ENCODE measurements at places on chromosomes 3 and 15.

GRCh38 chr3:5248822-5249221 is 61.3 kb downstream of the EDEM1 start:
- DNase-seq = no peak

- no peak for DNase-seq
Measured at GRCh38 chr3:160607826-160608225, 42.5 kb upstream of the KPNA4 start.

- no peak for DNase-seq
Measured at GRCh38 chr3:118977118-118977517, 57.5 kb downstream of the IGSF11 start.

GRCh38 chr3:157544501-157545130 is 41.4 kb upstream of the VEPH1 start:
- no peak for DNase-seq

DNA sequence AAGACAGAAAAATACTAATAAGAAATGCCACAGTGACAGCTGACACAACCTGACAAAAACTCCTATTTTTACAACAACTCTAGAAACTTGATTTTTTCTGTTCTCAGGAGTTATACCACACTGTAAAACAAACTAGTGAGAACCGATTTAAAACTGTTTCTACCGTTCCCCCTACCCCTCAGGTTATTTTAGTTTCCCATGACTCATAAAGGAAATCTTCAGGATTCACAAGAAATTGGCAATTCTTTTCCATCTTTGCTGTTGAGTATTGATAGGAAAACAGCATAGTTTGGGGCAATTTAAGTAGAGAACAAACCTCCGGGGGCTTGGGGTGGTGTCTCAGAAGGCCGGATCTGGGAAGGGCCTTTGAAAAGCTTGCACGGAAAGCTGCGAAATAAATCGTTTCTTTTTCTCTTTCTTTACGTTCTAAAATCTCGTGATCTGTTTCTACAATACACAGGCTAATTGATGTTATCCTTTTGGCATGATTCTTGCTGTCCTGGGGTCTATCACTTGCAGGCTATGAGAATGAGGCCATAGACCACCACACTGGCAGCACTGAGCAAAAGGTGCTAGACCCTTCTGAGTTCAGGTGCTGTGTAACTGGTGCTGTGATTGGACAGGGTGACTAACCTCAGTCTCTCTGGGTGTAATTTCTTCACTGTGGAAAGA is 89.3 kb downstream of the LPP start:
- no peak for DNase-seq

DNA sequence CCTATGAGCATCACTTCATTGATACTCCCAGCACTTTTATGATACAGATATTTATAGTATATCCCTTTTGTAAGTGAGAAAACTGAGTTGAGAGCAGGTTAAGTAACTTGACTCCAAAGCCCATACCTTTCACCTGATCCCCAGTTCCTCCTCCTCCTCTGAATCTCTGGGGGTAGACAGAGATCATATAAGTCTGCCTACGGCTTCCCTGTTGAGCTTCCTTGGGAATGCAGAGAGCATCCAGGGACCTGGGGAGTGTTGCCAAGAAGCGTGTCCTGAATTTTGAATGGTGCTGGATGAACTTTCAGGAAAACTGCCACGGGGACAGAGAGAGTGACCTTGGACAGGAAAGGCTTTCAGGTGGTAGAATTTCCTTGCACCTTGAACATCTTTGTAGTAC is 268.5 kb downstream of the LRTM1 start:
- no peak for DNase-seq

- no peak for DNase-seq
Measured at GRCh38 chr3:49656541-49657112, 17.5 kb upstream of the APEH start.

GRCh38 chr3:57978316-57978715 is 29.9 kb upstream of the FLNB start:
- no peak for DNase-seq

DNA sequence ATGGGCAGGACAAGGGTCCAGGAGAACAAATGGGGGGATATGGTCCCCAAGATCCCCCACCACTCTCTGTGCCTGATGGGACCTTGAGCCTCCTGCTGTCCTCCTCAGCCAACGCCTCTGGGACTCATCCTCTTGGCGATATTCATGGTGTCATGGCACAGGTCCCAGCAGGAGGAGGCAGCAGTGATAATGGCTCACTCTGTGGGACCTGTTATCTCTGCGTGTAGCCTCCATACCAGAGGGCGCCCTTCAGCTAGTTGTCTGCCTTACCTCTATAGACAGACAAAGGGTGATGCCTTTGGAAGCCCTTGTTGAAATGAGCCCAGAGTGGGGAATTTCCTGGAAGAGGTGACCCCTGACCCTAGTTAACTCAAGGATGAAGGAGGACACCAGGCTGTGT is 7.4 kb downstream of the ZBTB47 start:
- no peak for DNase-seq

- no peak for DNase-seq
Measured at GRCh38 chr3:43932921-43933320, 242.2 kb downstream of the ABHD5 start.

GRCh38 chr3:45988804-45989203 is 6.8 kb downstream of the FYCO1 start:
- DNase-seq = no peak

DNA sequence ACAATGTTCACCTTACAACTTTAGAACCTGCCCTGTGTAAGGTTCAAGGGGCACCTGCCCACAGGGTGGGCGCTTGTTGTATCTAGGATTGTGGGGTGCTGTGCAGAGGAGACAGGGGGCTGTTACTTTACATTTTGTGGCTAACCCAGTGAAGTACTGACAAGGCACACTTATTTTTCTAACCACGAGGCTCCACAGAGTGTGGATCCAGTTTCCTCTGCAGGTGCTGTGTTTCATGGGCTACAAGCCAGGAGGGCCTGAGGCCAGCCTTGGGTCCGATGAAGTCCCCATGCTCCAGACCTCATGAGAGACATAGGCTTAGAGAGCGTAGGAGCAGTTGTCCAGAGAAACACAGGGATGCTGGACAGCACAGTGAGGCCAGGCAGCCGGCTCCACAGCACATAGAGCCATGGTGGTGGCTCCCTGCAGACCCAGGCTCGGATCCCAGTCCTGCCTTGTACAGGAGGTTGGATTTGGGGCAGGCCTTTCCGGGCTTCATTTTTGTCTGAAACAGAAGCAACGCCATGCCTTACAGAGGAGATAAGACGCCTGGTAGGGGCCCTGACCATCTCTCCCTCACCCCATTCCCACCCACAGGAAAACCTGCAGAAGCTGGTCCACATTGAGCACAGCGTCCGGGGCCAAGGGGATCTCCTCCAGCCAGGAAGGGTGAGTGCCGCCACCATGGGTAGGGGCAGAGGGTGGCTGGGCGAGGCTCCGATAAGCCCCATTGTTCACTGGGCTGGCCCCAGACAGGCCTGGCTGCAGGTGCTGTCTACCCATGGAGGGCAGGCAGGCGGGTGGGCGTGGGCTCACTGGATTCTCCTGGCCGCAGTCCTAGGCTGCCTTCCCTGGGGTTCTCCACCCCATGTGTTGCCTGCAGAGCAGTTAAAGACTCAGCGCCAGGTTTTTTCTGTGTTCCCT is 40.1 kb upstream of the NR2C2 start:
- no peak for DNase-seq

GRCh38 chr3:23198801-23199200 is 4.3 kb upstream of the UBE2E2 start:
- no peak for DNase-seq

GRCh38 chr3:143737065-143737464 is 111.2 kb downstream of the SLC9A9 start:
- no peak for DNase-seq

DNA sequence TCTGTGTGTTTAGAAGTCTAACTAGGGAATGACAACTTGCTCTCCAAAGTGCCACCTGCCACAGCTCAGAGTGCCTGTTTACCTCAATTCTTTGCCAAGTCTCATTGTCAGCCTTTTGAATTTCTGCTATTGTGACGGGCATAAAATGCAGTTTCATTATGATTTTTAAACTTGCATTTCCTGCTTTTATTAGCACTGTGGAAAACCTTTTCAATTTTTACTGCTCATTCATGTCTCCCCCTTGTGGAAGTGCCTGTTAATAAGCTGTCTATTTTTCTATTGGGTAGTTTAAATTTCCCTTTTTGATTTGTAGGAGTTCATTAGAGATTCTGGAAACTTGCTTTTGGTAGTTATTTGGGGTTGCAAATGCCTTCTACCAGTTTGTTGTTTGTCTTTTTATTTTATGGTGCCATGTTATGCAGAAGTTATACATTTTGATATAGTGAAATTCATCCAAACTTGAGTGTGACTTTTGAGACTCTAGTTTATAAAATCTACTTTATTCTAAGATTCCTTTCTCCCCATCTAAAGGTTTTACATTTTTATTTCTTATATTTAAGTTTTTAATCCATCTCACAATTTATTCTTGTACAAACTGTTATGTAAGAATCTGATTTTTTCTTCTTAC is 53.9 kb upstream of the FRMD4B start:
- DNase-seq = no peak

DNA sequence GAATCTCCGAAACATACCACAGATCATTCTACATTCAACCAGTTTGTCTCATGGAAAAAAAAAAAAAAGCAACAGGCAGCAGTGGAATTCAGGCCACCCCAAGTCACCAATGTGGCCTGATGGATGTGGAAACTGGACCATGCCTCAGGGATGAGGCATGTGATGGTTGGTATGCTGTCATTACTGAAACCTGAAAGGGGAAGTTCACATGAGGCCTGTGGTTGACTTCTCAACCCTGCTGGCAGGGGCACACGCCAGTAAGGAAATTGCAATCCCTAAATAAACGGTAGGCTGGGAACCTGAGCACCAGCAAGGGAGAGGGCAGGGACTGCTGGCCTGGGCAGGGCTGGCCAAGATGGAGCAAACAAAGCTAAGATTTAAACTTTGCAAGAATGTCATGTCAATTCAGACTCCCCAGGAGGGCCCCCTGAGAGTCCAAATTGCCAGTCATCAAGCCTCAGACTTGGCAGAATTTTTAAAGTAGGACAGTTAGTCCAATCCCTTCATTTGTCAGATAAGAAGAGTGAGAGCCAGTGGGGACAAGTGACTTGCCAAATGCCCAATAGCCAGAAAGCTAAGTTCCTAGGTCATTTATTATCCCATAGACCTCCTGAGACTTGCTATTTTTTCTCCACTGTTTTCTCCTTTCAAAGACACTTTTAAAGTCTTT is 310.4 kb downstream of the ERC2 start:
- DNase-seq = no peak

GRCh38 chr15:54298396-54298795 is 320.2 kb downstream of the UNC13C start:
- DNase-seq = no peak

DNA sequence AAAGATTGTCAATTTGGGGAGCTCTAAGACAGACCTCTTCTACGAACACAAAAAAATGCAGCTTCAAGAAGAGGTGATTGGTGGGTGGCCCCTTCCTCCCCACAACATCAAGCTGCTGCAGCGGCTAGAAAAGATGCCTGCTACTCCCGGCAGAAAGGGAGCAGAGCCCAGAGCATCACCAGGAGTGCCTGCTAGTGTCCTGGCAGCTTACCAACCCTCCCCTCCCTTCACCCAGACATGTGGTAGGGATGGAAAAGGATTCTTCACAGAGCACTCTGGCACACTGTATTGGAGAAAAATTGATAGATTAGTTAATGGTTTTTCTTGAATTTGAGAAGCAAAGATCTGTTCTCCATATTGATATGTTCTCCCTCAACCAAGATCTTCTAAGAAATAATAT is 10.8 kb downstream of the IP6K1 start:
- no peak for DNase-seq

DNA sequence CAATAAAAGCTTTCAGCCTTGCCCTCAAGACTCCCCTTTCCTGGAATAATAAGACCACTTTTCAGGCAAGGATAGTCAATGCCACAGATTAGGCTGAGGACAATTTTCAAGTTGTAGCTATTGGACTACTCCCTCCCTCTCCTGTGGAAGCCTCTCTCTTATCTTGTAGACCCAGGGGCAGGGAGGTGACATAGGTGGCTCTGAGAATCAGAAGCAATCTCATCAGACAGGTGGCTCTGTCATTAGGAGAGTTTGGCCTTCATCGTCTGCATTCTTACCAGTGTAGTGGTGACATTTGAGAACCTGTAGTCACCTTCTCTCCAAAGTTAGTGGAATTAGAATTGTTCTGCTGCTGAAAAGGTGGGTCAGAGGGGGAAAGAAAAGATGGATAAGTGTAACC is 80.0 kb downstream of the LARS2 start:
- DNase-seq = no peak

GRCh38 chr3:13268961-13269441 is 151.1 kb downstream of the NUP210 start:
- no peak for DNase-seq

GRCh38 chr3:30313840-30314239 is 292.6 kb upstream of the TGFBR2 start:
- no peak for DNase-seq

GRCh38 chr3:38088126-38089078 is 48.5 kb downstream of the ACAA1 start:
- no peak for DNase-seq

DNA sequence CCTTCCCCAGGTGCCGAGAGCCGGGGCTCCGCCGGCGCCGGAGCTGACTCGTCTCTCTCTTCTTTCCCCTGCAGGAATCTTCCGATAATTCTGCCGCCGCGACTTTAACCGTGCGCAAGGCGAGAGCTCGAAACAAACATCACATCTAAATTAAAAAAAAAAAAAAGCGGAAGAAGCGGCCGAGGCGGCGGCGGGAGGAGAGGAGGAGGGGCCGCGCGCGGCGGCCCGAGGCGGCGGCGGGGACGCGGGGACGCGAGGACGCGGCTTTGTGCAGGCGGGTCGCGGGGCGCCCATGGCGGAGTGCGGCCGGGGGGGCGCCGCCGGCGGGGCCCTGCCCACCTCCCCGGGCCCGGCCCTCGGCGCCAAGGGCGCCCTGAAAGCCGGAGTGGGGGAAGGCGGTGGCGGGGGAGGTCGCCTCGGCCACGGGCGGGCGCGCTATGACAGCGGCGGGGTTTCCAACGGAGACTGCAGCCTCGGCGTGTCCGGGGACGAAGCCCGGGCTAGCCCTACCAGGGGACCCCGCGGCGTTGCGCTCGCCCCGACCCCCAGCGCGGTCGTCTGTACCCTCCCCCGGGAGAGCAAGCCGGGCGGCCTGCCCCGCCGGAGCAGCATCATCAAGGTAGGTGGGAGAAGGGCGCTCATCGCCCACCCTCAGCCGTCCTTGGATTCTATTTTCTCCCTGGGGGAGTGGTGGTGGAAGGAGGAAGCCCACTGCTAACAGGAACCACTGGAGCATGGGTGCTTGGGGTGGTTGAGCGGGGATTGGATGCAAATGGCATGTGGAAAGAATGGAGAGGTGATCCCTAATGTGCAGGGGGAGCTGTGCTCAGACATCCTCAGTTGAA is at the start of gene PLCL2:
PLCL2 (plus strand) TSS at position 208 of the 845 bp plus-strand sequence; CDS start at position 293, 85 bp downstream.
- peak; percentile 49 for DNase-seq

- no peak for DNase-seq
Measured at GRCh38 chr15:75231836-75232235, 26.3 kb upstream of the GOLGA6C start.

Data from stimulated activated CD4-positive, alpha-beta T cell treated with anti-CD3 and anti-CD28 coated beads, Interleukin-15, amount 100 ng/mL, for 48 hours (primary cell).